ENCODE measurements at places on chromosomes 6 and 20. TPM values are rescaled to one million over a fixed set of nuclear protein-coding genes. Genes with fewer than 3 reads are reported as not detected.

The VSX1 gene
- polyA plus RNA-seq: not detected

DNA sequence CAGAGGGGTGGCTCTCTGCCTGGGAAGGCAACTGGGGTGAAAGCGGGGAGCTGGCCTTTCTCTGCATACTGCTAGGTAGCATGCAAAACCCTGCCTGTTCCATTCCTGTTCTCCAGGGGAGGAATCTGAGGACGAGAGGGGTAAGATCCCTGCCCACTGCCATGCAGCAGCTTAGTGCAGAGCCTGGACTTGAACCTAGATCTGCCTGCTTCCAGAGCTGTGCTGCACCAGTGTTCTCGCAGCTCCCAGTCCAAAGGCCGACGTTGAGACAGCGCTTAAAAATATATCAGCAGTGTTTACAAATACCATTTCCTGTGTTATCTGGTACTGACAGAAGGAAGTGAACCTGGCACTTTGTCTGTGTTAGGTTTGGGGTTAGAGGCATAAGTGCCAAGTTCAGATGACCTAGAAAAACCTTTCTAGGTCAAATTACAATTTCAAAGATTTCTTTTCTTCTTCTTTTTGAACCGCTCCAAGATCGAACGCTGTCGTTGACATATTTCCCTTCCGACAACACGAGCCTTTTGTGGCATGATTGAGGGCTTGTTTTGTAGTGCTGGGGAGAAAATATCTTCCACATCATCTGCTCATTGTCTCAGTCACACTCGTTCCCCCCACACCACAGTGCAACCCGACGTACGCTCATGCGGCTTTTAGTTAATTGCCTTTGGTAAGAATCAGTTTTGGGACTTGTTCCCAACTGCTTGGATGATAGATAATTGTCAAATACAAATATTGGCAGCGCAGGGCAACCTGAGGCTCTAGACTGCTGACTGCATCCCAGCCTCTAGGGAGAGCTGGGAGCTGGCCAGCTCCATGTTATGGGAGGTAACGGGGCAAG, 44.6 kb downstream of the TOX2 start:
- no peak for DNase-seq

The BACH2 gene
- polyA plus RNA-seq: 0.46 TPM

DNA sequence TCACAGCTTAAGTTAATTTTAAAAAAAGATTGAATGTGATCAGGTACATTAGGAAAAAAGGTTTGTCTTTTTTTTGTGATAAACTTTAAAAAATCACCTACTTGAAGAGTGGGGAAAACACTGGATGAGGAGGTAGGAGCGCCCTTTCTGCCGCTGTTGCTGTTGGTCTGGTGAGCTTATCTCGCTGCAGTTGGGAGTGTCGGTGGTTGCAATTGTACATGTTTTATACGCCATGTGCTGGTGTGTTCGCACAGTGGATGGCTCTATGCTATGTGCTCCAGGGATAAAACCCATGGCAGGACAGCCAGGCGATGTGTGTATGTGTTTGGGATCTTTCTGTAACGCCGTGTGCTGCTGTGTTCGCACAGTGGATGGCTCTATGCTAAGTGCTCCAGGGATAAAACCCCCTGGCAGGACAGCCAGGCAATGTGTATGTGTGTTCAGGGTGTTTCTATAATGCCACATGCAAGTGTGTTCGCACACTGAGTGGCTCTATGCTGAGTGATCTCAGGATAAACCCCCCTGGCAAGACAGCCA, 1.7 kb downstream of the SLC22A3 start:
- no peak for DNase-seq

The ECT2L gene
- polyA plus RNA-seq: not detected

The RGS17 gene
- polyA plus RNA-seq: 0.33 TPM

The IMPG1 gene
- not detected for polyA plus RNA-seq

The IL20RA gene
- polyA plus RNA-seq: 7.1 TPM

The B3GAT2 gene
- 0.13 TPM for polyA plus RNA-seq

GRCh38 chr20:54650052-54650719, 174.8 kb downstream of the DOK5 start:
- DNase-seq: no peak

- DNase-seq: peak; percentile 38
Measured at GRCh38 chr6:156953127-156953478, 175.9 kb downstream of the ARID1B start.

The NKAPL gene
- polyA plus RNA-seq: 0.87 TPM

DNA sequence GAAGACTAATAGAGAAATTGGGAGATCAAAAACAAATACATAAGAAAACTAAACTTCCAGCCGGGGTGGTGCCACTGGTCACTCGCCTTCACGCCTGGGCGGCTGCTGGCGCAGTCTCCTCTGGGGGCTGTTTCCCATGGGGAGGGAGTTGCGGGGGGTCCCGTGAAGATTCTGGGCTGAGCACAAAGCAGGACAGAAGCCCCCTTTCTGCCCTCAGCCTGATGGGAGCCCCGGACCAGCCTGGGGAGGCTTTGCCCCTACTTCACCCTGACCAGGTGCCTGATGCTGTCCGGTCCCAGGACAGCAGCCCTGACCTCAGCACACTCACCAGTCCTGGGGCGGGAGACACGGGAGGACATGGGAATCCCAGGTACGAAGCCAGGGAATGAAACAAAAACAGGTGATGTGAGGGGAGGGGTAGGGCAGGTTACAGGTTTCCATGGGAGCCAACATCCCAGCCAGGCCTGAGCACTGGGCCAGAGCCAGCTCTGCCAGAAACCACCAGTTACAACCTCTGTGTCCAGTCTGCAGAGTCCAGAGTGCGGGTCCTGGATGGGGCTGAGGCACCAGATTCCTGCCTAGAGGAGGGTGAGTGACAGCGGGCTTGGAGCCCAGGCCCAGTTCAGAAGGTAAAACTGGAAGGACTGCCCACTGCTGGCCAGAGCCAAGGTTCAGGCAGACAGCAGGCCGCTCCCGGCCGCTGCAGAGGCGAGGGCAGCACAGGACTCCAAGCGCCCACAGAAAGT, 326.4 kb downstream of the TAF4 start:
- DNase-seq: no peak

The SH3BGRL2 gene
- 25.2 TPM for polyA plus RNA-seq

DNA sequence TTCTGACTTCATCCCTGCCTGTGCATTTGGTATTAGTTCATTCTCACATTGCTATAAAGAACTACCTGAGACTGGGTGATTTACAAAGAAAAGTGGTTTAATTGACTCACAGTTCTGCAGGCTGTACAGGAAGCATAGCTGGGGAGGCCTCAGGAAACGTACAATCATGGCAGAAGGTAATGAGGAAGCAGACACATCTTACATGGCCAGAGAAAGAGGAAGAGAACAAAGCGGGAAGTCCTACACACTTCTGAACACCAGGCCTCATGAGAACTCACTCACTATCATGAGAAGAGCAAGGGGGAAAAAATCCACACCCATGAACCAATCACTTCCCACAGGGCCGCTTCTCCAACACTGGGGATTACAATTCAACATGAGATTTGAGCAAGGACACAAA, 303.9 kb downstream of the CBLN4 start:
- no peak for DNase-seq

- no peak for DNase-seq
Measured at GRCh38 chr6:40340957-40341356, 246.2 kb downstream of the LRFN2 start.

GRCh38 chr6:53854843-53855567, 60.2 kb downstream of the LRRC1 start:
- no peak for DNase-seq

DNA sequence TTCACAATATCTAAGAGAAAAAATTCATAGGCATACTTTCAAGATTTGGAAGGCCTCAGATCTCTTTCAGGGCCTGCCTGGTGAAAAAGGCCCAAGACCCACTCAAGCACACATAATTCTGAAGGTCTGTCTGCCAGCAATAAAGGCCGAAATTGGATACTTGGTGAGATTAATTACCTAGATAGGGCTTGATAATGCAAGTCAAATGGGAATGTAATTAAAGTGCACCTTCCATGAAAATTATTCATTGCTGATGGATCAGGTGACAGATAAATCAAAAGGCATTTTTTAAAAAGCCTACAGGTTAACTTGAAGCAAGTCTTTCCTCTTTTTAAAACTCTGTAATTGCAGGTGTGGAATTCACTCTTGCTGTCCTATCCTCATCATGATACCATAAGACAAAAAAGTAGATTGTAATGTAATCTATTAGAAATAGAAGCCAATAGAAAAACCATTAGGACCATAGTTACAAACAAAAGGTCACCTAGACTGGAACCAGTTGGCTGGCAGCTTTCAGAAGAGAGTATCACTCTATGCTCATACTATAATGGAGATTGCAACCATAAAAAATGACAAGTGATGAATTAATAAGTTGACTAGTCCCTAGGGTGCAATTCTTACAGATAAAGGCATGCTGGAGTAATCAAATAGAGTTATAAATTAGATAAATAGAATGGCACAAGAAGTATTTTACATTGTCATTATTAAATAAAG, 77.3 kb downstream of the EPHA7 start:
- DNase-seq: no peak

- no peak for DNase-seq
Measured at GRCh38 chr6:5160206-5160605, 75.1 kb downstream of the PPP1R3G start.

The BTN1A1 gene
- not detected for polyA plus RNA-seq

DNA sequence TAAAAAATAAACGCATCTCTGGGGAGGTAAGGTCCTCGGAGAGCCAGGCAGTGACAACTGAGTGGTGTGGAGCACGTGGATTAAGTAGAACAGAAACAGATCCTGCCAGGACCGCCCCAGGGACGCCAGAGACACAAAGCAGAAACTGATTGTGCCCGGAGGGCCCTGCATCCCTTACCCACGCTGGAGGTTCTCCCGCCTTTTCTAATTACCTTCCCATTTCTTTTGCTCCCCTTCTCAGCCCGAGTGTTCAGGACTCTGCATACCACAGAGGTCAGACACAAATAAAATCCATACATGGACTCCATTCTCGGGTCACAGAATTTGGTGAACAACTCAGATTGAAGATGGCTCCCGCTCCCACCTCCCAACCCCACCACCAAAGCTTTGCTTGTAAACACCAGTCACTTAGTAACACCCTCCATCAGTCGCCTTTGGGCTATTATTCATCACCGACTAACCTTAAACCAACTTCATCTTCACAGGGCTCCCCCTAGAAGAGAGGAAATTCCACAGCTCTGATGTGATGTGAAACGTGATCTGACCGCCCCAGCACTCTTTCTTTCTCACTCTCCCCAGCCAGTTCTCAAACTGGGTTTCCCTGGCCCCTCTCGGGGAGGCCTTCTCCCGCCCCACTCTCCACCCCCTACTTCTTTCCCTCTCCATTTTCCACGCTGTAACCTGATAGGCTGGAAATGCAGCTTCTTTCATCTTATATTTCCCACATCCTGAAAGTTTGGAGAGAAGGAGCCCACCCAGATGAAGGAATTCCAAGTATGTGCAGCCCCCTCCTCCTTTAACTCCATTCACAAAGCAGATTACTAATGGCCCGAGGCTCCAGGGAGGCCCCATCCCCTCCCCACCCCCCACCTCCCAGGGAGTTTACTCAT, 32.5 kb upstream of the PIM1 start:
- DNase-seq: peak; percentile 90

- DNase-seq: peak; percentile 35
Measured at GRCh38 chr6:74731204-74731603, 474.6 kb downstream of the COL12A1 start.

The EFCAB8 gene
- polyA plus RNA-seq: not detected

The SIRPG gene
- not detected for polyA plus RNA-seq

Data from stomach (tissue), 19 donors.